Left lung (tissue), 14 donors: ENCODE measurements at places on chromosomes 5 and 9. TPM values are rescaled to one million over a fixed set of nuclear protein-coding genes. Genes with fewer than 3 reads are reported as not detected.

- no peak for DNase-seq
- H3K4me1 ChIP-seq: no peaks in the 10 kb centered on the region
- peaks cover 39% of the 10 kb centered on the region for H3K36me3 ChIP-seq
- no peak overlapping the region for H3K4me3 ChIP-seq
Measured at GRCh38 chr9:112699230-112699629, 18.7 kb downstream of the INIP start.

GRCh38 chr5:159883522-159883950 is 32.7 kb upstream of the ADRA1B start:
- peaks cover 9% of the 10 kb centered on the region for H3K4me1 ChIP-seq
- H3K36me3 ChIP-seq: no peaks in the 10 kb centered on the region
- no peaks in the 10 kb centered on the region for H3K27me3 ChIP-seq
- no peak for DNase-seq
- H3K27ac ChIP-seq: no peak overlapping the region

DNA sequence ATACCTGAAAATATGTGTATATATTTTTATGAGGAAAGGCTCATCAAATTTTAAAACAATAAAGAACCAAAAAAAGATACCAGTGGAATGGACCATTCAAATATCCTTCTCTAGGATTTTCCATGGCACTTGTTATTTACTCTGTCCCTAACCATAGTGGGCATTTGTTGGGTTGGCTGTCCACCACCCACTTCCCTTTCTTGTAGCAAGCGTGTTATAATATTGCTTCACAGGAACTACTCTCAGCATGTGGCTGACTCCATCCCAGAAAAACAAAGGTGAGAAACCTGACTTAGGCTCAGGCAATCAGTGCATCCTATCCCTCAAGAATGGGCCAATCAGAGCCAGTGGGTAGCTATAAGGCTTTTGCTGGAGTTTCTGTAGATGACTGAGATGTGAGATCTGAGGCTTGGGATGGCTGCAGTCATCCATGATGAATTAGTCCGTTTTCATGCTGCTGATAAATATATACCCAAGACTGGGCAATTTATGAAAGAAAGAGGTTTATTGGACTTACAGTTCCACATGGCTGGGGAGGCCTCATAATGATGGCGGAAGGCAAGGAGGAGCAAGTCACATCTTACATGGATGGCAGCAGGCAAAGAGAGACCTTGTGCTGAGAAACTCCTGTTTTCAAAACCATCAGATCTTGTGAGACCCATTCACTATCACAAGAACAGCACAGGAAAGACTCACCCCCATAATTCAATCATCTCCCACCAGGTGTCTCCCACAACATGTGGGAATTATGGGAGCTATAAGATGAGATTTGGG is 17.2 kb downstream of the C5orf63 start:
- no peak overlapping the region for H3K4me3 ChIP-seq
- no peak for DNase-seq
- no peak overlapping the region for H3K27ac ChIP-seq
- no peaks in the 10 kb centered on the region for H3K36me3 ChIP-seq

DNA sequence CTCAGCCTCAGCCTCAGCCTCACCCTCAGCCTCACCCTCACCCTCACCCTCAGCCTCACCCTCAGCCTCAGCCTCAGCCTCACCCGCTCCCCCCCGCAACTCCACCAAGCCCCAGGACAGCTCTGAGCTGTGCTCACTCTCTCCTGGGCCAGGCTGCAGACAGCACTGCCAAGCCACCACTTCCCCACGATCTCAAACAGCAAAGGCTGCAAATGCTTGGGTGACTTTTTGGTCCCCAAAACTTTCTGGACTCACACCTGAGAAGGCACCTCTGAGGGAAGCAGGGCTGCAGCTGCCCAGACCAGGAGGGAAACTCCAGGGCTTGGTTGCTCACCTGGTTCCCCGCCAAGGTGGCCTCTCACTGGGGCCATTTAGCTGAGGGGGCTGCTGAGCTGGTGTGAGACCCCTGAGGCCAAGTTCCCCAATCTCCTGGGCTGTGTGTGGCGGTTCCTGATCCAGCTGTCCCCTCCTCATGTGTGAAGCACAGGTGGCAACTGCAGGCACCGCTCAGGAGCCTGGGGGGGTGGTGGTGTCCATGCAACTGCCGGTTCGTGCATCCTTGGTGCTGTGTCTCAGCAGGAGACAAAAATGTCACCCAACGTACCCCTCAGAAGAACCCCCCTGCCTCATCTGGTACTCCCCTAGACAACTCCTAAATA is 17.8 kb downstream of the MRPL36 start:
- no peak overlapping the region for H3K27ac ChIP-seq
- H3K27me3 ChIP-seq: peaks cover 40% of the 10 kb centered on the region
- H3K4me1 ChIP-seq: no peaks in the 10 kb centered on the region

- H3K36me3 ChIP-seq: no peaks in the 10 kb centered on the region
- peak overlapping the region; percentile 99 for H3K27ac ChIP-seq
- no peaks in the 10 kb centered on the region for H3K27me3 ChIP-seq
- peaks cover 16% of the 10 kb centered on the region for H3K4me1 ChIP-seq
Measured at GRCh38 chr9:2016408-2017330, 1.5 kb downstream of the SMARCA2 start.

GRCh38 chr5:1367149-1367548 is 22.2 kb upstream of the CLPTM1L start:
- no peaks in the 10 kb centered on the region for H3K27me3 ChIP-seq
- DNase-seq: no peak
- H3K4me1 ChIP-seq: no peaks in the 10 kb centered on the region
- H3K4me3 ChIP-seq: no peak overlapping the region
- H3K27ac ChIP-seq: no peak overlapping the region

DNA sequence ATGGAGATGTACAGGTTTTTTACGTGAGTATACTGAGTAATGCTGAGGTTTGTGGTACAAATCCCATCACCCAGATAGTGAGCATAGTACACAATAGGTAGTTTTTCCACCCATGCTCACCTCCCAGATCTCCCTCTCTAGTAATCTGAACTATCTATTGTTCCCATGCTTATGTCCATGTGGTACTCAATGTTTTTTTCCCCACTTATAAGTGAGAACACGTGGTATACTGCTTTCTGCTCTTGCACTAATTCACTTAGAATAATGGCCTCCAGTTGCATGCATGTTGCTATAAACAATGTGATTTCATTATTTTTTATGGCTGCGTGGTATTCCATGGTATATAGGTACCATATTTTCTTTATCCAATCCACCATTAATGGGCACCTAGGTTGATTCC is 593.9 kb downstream of the ANXA1 start:
- H3K27ac ChIP-seq: no peak overlapping the region
- H3K27me3 ChIP-seq: no peaks in the 10 kb centered on the region
- H3K4me3 ChIP-seq: no peak overlapping the region
- DNase-seq: no peak

Gene SLIT3
- 77.1 TPM for total RNA-seq

Gene DRD1
- total RNA-seq: 0.17 TPM

Gene KIF20A
- 1.6 TPM for total RNA-seq

Gene INSL6
- not detected for total RNA-seq

DNA sequence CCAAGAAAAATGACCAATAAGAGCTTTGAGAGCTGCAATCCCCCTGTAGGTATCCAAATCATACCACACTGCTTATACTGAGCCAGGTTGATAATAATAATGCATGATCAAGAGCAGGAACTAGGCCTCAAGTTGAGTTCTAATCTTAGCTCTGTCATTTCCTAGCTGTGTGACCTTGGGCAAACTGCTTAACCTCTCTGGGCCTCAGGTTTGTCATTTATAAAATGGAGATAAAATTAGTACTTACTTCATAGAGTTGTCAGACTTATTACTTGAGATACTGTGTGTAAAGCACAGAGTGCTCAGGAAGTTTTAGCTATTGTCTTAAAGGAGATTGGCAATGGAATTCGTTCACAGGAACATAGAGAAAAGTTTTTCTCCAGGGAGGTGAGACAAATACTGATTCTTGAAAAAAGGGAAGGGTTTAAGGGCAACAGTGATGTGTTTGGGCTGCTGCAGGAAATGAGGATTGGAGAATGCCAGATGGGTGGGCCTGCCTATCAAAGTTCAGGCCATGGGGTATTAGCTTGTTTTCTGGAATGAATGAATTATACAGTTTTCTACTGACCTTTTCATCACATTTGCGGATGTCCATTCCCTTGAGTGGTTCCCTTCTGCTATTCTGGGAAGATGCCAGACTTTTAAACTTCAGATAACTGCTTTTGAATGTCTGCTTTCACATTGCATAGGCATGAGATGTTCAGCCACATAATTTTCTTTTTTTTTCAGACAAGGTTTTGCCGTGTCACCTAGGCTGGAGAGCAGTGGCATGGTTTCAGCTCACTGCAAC is 10.2 kb upstream of the ATP6V0E1 start:
- no peak for DNase-seq
- peaks cover 16% of the 10 kb centered on the region for H3K36me3 ChIP-seq
- H3K27ac ChIP-seq: no peak overlapping the region
- H3K4me1 ChIP-seq: no peaks in the 10 kb centered on the region

DNA sequence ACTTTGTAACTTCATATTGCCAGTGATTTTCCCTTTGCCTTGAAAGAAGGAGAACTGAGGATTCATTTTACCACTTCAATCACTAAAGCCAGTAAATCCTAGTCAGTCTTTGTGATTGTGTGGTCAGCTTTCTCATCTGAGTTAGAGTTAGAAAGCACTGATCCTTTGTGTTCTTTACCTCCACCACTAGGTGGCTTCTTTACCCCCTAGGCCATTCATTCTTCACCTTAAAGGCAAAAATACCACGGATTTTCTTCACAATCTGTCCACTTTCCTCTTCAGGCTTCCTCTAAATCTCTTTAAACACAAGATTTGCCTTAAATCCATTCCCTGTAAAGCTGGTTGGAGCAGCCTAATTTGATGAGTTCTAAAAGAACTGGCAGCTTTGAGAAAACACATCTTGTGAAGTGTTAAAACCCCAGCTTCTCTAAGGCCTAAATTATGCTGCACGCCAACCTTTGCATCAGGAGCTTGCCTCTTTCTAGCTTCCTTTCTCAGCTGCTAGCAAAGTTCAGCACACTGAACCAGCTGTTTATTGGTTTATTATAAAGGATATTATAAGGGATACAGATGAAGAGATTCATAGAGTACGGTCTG is 20.4 kb downstream of the BDP1 start:
- no peak overlapping the region for H3K4me3 ChIP-seq
- no peak overlapping the region for H3K27ac ChIP-seq
- no peaks in the 10 kb centered on the region for H3K27me3 ChIP-seq
- no peak for DNase-seq
- H3K36me3 ChIP-seq: peaks cover 97% of the 10 kb centered on the region

GRCh38 chr9:125423964-125424363 is 162.3 kb downstream of the GAPVD1 start:
- no peaks in the 10 kb centered on the region for H3K4me1 ChIP-seq
- DNase-seq: peak; percentile 67
- H3K36me3 ChIP-seq: no peaks in the 10 kb centered on the region

DNA sequence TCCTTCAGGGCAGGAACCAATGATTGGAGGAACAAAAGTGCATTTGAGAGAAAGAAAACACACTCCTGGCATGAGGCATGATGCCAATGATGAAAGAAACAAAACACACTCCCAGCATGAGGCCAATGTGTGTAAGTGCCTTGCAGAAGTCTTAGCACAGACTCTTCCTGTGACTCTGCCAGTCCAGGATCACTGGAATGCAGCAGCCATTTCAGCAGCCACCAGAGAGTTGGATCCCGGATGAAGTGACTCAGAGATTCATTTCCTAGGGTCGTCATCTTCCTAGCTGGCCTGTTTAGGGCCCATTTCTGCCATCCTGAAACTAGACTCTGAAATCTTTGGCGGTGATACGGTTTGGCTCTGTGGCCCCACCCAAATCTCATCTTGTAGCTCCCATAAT is 212.5 kb downstream of the CFAP90 start:
- no peaks in the 10 kb centered on the region for H3K27me3 ChIP-seq
- no peak for DNase-seq
- no peaks in the 10 kb centered on the region for H3K4me1 ChIP-seq
- no peak overlapping the region for H3K4me3 ChIP-seq
- no peak overlapping the region for H3K27ac ChIP-seq

Gene FOXI1
- not detected for total RNA-seq

- no peaks in the 10 kb centered on the region for H3K27me3 ChIP-seq
- H3K4me3 ChIP-seq: no peak overlapping the region
- H3K36me3 ChIP-seq: no peaks in the 10 kb centered on the region
- DNase-seq: no peak
Measured at GRCh38 chr5:170360709-170361108, 28.5 kb downstream of the KCNMB1 start.

GRCh38 chr5:120631611-120632010 is 167.5 kb downstream of the PRR16 start:
- no peak overlapping the region for H3K27ac ChIP-seq
- DNase-seq: no peak
- no peak overlapping the region for H3K4me3 ChIP-seq
- no peaks in the 10 kb centered on the region for H3K36me3 ChIP-seq
- H3K27me3 ChIP-seq: no peaks in the 10 kb centered on the region

GRCh38 chr5:143922718-143923117 is 110.8 kb downstream of the HMHB1 start:
- DNase-seq: no peak
- H3K36me3 ChIP-seq: no peaks in the 10 kb centered on the region
- H3K27ac ChIP-seq: no peak overlapping the region
- no peaks in the 10 kb centered on the region for H3K4me1 ChIP-seq
- H3K27me3 ChIP-seq: no peaks in the 10 kb centered on the region

GRCh38 chr9:129285979-129286772 is 108.1 kb upstream of the IER5L start:
- peaks cover 11% of the 10 kb centered on the region for H3K4me1 ChIP-seq
- H3K4me3 ChIP-seq: no peak overlapping the region
- no peak for DNase-seq
- no peak overlapping the region for H3K27ac ChIP-seq
- peaks cover 5% of the 10 kb centered on the region for H3K27me3 ChIP-seq
- H3K36me3 ChIP-seq: no peaks in the 10 kb centered on the region

Gene ANXA2R
- 2.9 TPM for total RNA-seq

DNA sequence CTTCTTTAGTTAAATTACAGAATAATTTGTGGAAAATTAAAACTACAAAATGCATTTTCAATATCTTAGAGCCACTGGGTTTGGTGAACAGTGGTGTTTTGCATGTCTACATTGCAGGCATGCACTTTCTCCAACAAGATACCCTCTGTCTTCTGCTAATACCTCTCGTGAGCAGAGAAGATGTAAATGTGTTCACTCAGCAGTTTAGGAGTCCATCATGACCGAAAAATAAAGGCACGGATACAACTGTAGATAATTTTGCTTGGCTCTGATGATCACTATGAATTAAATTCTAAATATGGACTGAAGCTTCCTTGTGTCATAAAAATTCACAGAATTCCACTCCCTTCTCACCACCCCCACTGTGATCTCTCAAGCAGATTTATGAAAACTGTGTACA is 313.8 kb downstream of the GLIS3 start:
- no peak for DNase-seq
- no peaks in the 10 kb centered on the region for H3K4me1 ChIP-seq
- H3K27me3 ChIP-seq: no peaks in the 10 kb centered on the region
- no peaks in the 10 kb centered on the region for H3K36me3 ChIP-seq

DNA sequence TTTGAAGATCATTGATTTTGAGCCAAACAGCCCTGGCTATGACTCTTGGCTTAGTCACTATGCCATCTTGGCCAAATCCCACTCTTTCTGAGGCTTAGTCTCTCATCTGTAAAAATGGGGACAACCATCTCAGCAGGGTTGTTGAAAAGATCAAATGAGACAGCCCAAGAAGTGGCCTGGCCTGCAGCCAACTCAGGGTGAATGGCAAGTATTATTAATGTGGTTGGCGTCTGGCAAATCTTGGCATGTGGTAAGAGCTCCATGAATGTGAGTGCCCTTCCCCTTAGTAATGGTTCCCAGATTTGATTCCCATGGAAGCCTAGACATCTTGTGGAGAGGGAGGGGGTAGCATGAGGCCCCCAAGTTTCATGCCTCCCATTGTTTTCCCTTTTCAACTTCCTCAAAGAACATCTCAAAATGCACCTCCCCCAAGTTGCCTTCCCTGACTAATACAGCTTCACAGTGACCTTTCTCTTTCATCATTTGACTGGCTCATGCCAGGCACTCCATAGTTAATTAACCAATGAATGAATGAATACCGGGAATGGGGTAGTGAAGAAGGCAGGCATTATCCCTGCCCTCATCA is 11.8 kb upstream of the TGFBI start:
- no peak overlapping the region for H3K27ac ChIP-seq
- no peak for DNase-seq
- no peaks in the 10 kb centered on the region for H3K27me3 ChIP-seq
